Progenitor cell of endocrine pancreas (in vitro differentiated cells): ENCODE measurements at places on chromosomes 11 and 22.

- no peak for DNase-seq
- H3K27ac ChIP-seq = peak overlapping the region; percentile 89
These were observed 3.7 kb downstream of the SERPIND1 start for GRCh38 chr22:20777420-20778177.

DNA sequence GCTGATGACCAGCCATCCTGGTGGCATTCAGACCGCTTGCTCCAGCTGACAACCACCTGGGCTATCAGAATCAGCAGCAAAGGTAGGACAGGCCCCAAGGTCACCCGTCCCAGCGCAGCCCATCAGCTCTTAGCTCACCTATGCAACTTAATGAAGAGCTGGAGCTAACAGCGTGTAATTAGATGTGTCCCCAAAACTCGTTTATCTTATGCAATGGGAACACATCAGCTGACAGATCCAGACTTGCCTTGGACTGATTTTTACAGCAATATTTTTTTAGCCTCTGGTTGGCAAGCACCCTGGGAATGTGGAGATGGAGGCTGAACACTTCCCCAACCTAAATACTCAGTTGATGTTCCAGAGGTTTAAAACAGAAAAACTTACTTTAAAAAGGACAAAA is 76.0 kb downstream of the PACSIN2 start:
- no peaks in the 10 kb centered on the region for H3K36me3 ChIP-seq
- DNase-seq = no peak
- peaks cover 37% of the 10 kb centered on the region for H3K4me1 ChIP-seq
- no peaks in the 10 kb centered on the region for H3K27me3 ChIP-seq
- no peak overlapping the region for H3K27ac ChIP-seq

DNA sequence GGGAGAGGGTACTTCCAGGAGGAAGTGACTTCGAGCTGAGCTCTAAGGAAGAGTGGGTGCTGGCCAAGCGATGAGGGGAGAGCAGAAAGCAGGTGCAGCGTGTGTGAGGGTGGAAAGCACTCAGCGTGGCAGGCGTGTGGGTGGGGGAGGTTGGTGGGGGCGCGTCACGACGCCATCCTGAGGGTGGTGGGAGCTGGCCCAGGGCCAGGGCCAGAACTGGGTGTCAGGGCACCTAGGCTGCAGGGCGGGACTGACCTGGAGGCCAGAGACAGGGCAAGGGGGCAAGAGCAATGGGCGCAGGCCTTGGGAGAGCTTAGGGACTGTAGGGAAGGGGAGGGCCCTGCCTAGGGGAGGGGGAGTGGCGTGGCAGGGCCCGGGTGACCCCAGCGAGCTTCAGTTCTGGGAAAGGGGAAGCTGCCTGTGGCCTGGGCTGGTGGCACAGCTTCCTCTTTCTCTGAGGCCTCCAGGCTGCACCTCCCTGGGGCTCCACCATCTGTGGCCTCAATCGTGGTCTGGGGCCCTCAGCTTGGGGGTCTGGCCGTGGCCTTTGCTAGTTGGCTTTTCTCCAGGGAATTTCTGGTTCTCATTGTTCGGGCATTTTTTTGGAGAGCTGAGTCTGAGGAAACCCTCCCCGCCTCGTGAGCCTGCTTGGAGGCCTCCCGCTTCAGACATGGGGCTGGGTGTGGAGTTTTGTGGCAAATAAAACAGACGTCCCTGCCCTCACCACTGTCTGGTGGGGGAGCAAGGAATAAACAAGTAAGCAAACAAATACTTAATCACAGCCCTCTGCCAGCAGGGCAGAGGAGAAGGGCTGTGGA is 8.9 kb downstream of the RELT start:
- peak overlapping the region; percentile 49 for H3K27ac ChIP-seq
- H3K36me3 ChIP-seq = no peaks in the 10 kb centered on the region
- no peak for DNase-seq
- no peak overlapping the region for H3K4me3 ChIP-seq

GRCh38 chr22:42078469-42079318 is 806 bp upstream of the SMDT1 start:
- DNase-seq = no peak
- no peaks in the 10 kb centered on the region for H3K27me3 ChIP-seq
- peak overlapping the region; percentile 93 for H3K4me3 ChIP-seq
- peak overlapping the region; percentile 98 for H3K27ac ChIP-seq

DNA sequence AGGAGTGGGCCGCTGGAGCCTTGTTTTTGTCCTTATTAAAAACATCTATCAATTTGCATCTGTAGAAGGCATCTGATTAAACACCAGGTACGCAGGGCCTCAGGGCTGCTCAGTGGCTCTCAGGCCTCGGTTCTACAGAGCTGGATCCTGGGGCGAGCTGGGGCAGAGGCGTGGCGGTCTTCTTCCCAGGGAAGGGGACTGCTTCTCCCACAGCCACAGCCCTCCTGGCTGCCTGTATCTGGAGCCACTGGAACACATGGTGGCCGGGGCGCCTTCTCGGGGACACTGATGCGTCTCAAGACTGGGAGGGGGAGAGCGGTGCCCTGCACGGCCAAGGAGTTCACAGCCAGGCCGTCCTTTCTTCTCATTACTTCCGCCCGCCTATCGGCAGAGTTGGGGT is 1178.2 kb downstream of the BRD1 start:
- no peaks in the 10 kb centered on the region for H3K4me1 ChIP-seq
- no peaks in the 10 kb centered on the region for H3K27me3 ChIP-seq

- H3K4me3 ChIP-seq = no peak overlapping the region
- no peaks in the 10 kb centered on the region for H3K27me3 ChIP-seq
- H3K4me1 ChIP-seq = no peaks in the 10 kb centered on the region
- H3K27ac ChIP-seq = no peak overlapping the region
These were observed 4.6 kb upstream of the CLNS1A start for GRCh38 chr11:77642228-77642627.

DNA sequence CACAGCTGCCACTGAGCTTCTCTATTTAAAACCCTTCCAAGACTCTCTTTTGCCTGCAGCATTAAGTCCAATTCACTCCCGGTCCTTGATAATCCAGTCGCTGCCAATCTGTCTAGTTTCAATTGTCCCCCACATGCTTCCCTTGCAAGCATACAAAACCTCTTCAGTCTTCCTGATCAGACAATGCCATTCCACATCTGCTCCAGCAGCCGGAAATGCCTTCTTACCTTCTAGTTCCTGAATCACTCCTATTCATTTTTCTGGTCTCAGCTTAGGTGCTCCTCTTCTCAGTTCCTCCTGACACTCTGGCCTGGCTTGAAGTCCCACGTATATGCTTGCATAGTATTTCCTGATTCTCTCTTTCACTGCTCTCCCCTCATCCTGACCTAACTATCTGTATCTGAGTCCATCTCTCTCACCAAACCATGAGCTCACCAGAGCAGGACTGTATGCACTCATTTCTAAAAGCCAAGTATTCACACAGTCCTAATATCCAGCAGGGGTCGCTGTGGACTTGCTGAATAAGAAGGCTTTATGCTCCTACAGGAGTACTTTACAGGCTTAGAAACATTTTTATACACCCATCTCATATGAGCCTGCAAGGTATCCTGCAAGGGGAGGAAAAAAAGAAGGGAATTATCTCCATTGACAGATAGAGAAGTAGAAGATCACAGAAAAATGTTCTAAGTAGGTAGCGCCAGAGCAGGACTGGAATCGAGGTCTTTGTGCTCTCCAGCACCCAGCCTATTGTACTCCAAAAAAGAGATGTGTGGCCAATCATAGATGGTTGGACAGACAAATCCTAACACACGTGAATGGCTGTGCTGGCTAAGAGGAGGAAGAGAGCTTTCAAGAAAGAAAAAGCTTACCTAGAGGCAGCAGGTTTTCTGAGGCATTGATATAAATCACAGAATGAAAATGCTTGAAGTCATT is 19.2 kb downstream of the XRRA1 start:
- H3K4me3 ChIP-seq = no peak overlapping the region
- peaks cover 2% of the 10 kb centered on the region for H3K36me3 ChIP-seq
- DNase-seq = peak; percentile 44
- no peaks in the 10 kb centered on the region for H3K27me3 ChIP-seq
- H3K4me1 ChIP-seq = no peaks in the 10 kb centered on the region

DNA sequence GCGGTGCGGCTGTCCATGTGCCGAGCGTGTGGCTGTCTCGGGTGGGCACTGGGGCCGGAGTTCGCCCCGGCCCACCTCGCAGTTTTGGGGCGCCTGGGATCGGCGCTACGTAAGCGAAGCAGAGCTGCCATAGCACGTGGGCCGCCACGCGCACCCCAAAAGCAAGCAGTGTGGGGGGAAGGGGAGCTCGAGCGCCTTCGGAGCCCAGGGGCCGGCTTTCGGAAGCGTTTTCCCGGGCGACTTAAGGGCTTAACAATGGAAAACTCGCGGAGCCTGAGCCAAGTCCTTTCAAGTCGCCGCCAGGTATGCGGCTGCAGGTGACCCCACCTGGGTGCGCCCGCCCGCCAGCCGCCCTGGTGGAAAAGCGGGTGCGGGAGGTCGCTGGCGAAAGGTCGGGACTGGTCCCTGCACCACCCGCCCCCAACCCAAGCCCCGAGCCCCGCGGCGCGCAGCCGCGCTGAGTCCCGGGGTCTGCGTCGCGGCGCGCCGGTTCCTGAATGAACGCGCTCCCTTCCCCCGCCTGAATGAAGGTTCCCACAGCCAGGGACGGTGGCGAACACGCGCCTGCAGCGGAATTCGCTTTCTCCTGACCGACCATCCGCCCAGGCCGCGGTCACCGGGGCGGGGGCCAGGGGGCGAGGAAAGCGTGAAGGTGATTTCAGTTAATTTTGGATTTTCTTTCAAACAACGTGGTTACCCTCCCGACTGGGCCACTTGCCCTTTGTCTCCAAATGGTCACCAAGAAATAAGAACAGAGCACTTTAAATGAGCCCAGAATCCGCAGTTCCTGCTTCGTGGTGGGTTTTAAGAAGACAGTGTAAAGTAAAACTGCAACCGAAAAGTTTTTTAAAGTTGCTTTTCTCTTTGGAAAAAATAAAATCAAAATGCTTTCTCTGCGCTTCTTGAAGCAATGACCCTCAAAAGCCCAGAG is 2.8 kb upstream of the CCND1 start:
- H3K4me1 ChIP-seq = peaks cover 23% of the 10 kb centered on the region
- H3K27me3 ChIP-seq = peaks cover 5% of the 10 kb centered on the region
- DNase-seq = peak; percentile 77
- H3K36me3 ChIP-seq = no peaks in the 10 kb centered on the region

DNA sequence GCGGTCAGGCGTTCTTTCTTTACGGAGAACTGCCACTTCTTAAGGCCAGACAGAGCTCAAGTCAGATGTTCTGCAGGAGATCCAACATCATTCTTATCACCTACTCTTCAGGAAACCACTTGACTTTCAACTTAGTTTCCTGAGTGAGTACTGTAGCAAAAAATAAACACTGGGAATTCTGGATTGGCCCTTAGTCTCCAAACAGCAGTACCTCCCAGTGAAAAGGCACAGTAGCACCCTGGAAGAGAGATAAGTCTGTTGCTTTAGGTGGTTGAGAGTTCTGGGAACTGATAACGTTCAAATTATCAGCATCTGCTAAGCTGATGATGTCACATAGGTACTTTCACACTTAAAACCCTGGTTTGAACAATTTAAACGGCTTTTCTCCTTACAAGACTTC is 971.8 kb upstream of the TENM4 start:
- H3K4me1 ChIP-seq = no peaks in the 10 kb centered on the region
- H3K36me3 ChIP-seq = no peaks in the 10 kb centered on the region
- H3K4me3 ChIP-seq = no peak overlapping the region
- no peak overlapping the region for H3K27ac ChIP-seq
- no peak for DNase-seq

GRCh38 chr11:105130189-105130813 is 9.3 kb downstream of the CARD18 start:
- no peaks in the 10 kb centered on the region for H3K36me3 ChIP-seq
- DNase-seq = no peak
- no peak overlapping the region for H3K4me3 ChIP-seq
- H3K27ac ChIP-seq = no peak overlapping the region

GRCh38 chr11:132895340-132895739 is 637.0 kb downstream of the OPCML start:
- H3K36me3 ChIP-seq = no peaks in the 10 kb centered on the region
- H3K27ac ChIP-seq = no peak overlapping the region
- H3K4me3 ChIP-seq = no peak overlapping the region
- no peak for DNase-seq
- H3K4me1 ChIP-seq = peaks cover 6% of the 10 kb centered on the region

- peaks cover 1% of the 10 kb centered on the region for H3K4me1 ChIP-seq
- no peaks in the 10 kb centered on the region for H3K36me3 ChIP-seq
- no peak overlapping the region for H3K4me3 ChIP-seq
- DNase-seq = no peak
- no peaks in the 10 kb centered on the region for H3K27me3 ChIP-seq
These were observed 34.4 kb upstream of the ZBED5 start for GRCh38 chr11:10892250-10892649.

- H3K27ac ChIP-seq = peak overlapping the region; percentile 45
- H3K27me3 ChIP-seq = no peaks in the 10 kb centered on the region
- peaks cover 31% of the 10 kb centered on the region for H3K36me3 ChIP-seq
- H3K4me3 ChIP-seq = no peak overlapping the region
- DNase-seq = no peak
- no peaks in the 10 kb centered on the region for H3K4me1 ChIP-seq
These were observed 64.6 kb upstream of the ADSL start for GRCh38 chr22:40281717-40282116.

DNA sequence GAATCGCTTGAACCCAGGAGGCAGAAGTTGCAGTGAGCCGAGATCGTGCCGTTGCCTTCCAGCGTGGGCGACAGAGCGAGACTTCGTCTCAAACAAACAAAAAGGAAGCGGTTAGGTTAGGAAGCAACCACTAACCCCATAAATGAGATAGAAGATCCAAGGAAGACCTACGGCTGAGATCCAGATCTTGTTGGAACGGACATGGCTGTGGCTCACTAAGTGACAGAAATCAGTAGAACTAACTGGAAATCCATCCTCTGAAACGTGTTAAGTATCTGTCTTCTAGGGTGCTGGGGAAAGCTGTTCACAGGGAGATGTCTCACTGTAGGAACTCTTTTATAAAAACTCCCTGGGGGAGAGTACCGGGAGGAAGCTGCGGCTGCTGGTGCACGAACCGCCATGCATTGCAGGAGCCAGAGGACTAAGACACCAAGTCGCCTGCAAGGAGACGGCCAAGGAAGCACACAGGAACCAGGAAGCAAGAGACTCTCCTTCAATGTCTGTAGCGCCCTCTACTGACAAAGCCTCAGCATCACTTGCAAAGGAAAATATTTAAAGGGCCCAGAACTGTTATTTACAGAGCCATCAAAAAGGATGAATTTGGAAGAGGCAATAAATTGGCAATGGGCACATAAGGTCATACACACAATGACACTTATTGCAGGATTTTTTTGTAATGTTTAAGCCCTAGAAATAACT is 16.9 kb upstream of the SPTY2D1 start:
- H3K36me3 ChIP-seq = no peaks in the 10 kb centered on the region
- no peaks in the 10 kb centered on the region for H3K27me3 ChIP-seq
- DNase-seq = no peak
- no peaks in the 10 kb centered on the region for H3K4me1 ChIP-seq
